ENCODE measurements at places on chromosomes 7 and 10.

GRCh38 chr7:45024126-45024744 is 24.2 kb downstream of the CCM2 start:
- DNase-seq, result no peak

GRCh38 chr7:120920591-120921274 is 29.8 kb upstream of the ING3 start:
- DNase-seq, result no peak

DNA sequence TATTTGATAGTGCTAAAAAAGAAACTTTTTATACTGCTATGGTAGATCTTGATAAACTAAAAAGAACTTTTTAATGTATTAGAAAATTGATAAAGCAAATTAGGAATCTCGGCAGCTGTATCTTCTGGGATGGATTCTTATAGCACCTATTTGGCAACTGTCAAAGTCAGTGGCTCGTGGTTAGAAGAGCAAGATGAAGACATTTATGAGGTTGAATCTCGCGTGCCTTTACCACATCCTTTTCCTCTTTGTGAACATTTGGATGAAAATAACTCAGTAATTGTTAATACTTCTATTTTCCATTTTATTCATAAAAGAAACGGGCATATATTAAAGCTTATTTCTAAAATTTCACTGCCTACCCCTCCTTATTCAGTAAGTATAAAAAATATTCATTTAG is 76.2 kb downstream of the CYP51A1 start:
- DNase-seq, result peak; percentile 12

DNA sequence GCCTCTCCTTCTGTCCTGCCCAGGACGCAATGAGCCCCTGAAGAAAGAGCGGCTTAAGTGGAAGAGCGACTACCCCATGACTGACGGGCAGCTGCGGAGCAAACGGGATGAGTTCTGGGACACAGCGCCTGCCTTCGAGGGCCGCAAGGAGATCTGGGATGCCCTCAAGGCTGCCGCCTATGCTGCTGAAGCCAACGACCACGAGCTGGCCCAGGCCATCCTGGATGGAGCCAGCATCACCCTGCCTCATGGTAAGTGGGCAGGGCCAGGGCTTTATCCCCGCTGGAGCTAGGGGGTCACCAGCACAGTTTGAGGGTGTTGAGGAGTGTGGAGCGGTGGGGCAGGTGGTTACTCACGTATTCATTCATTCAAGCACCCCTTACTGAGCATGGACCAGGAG is 4.7 kb upstream of the ANKRD2 start:
- DNase-seq, result no peak

DNA sequence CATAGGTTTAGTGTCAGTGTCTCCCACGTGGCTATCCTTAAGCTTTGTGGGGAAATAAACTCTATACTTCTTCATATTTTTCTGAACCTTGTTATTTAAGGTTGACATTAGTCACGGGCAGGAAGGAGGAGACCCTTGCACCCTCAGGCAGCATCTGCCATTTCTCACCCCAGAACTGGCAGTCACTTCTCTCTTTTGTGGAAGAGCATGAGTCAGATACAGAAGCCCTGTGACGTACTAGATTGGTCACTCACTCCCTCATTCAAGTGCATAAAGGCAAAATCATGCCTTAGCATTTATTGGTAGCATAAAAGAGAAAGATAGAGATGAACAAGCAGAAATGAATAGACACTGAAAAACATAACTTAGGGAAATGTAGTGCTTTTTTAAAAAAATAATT is 206.0 kb upstream of the MDFIC start:
- DNase-seq, result no peak

DNA sequence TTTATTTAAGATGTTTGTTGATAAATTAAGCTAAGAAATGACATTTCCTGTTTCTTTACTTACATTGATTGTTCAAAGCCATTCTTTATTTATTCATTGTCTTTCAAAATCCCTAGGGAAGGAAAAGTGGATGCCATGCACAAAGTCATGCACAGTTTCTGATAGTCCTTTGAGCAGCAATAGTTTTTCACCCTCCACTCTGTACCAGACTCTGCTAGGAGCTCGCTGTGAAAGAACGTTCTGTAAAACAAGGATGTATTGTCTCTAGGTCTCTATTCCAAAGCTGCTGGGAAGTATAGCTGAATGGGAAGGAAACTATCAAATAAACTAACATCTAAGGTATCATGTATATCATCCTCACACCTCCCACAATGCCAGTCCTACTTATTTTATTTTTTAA is 7.8 kb upstream of the NOC3L start:
- DNase-seq, result no peak

GRCh38 chr7:96558093-96558492 is 151.6 kb downstream of the SEM1 start:
- no peak for DNase-seq

- no peak for DNase-seq
Measured at GRCh38 chr10:84683980-84684740, 355.8 kb downstream of the CCSER2 start.

GRCh38 chr10:9081253-9081652 is 1026.8 kb downstream of the GATA3 start:
- DNase-seq, result no peak

GRCh38 chr10:85430991-85431390 is 935.6 kb downstream of the GRID1 start:
- DNase-seq, result no peak

DNA sequence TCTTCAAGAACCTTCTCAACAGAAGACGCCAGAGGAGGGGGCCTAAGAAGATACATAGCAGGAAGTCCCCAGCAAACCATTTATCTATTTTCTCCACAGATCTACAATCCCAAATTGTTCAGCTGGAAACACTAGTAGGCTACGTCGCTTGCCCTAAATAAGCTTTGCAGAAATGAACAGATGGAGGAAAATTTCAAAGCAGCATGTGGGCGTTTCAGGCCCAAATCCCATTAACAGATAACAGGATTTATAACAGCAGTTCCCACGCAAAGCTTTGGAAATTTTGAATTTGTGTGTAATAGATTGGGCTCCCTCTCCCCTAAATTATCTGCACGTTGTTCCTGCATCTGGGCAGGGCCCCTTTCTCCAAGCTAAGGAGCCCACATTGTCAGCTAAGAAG is 60.6 kb upstream of the FRMD4A start:
- no peak for DNase-seq

DNA sequence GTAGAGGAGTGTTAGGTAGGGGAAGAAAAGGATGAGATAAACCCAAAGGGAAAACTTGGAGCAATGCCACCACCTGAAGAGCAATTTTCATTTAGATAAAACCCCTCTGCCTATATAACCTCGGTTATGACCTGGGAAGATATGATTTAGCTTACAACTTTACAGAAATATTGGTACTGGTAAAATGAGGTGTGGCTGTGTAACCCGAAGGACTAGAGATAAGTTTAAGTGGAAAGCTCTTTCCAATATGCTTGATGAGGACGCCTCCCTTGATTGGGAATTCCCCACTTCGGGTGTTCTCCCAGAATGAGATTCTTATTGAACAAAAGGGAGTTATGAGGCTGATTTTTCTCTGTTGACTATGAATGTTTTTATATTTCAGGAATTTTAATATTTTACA is 109.5 kb upstream of the CDK6 start:
- no peak for DNase-seq

DNA sequence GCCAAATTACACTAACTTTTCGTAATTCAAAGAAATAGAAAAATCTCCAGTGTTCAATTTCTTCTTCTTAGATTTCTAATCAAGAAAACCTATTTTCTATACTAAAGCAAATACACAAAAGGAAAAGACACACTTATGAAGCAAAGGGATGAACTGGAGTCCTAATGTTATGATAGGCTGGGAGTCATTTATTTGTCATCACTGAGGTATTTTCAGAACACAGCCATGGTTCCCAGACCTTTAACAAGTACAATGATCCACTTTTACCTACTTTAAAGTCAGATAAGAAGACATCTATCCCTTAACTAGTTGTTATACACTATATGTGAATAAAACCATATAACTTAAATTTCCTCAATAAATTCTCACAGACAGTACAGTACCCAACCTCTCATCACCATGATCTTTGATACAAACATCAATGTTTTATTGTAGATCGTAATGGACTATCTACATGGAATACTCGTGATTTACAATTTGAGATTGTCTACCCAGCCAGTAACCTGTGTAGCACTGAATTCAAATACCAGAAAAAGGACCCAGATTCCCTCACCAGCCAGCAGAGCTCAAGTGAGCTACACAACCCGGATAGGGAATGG is 12.5 kb downstream of the ASNS start:
- no peak for DNase-seq

DNA sequence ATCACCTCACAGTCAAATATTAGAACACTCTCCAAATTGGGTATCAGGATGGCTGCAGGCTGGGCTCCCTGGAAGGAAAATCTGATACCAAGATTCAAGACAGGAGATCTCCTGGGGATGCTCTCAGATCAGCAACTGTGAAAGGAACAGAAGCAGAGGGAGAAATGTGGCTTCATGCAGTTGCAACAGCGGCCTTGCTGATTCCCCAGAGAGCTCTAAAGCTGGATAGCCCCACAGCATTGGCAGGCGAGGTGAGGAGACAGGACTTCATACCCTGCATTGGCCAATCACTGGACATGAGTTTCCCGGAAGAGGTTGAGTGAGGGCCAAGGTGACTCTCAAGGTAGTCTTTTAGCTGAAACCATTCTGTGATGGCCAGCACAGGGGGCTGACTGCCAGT is 190.6 kb downstream of the PTPN20 start:
- no peak for DNase-seq

DNA sequence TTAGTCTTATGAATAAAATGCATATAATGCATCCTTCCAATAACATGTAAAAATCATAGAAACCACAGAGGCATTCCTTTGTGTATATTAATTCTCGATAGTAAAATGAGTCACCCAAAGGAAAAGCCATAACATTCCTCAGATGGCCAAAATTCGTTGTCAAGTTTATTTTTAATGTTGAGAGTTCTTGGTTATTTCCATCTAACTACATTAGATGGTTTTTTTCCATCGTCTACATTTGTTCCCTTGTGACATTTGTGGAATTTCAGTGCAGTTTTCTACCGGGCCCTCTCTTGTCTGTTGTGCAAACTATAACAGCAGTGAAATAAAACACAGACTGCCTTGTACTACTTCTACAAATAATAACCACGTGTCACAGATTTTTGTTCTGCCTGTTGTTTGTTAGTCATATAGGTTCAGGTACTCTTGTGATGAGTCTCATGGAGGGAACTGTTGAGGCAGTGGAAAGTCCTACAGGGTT is 54.7 kb upstream of the CCAR1 start:
- no peak for DNase-seq

DNA sequence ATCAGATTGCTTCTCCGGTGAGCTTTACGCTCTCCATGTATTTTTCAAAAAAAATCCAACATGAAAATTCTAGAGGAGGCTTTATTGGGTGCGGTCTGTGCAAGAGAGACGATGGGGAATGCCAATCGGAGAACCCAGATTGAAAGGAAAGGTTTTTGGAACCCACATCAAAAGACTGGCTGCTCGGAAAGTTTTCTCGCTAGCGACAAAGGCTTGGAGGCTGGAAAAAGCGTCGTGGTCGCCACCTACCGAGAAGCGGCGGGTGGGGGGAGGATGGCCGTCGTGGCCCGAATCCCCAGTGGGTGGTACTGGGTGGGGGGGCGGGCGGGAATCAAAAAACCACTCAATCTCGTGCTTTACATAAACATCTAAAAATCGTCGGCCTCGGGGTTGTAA is 1.1 kb upstream of the GTF2I start:
- DNase-seq, result peak; percentile 51

DNA sequence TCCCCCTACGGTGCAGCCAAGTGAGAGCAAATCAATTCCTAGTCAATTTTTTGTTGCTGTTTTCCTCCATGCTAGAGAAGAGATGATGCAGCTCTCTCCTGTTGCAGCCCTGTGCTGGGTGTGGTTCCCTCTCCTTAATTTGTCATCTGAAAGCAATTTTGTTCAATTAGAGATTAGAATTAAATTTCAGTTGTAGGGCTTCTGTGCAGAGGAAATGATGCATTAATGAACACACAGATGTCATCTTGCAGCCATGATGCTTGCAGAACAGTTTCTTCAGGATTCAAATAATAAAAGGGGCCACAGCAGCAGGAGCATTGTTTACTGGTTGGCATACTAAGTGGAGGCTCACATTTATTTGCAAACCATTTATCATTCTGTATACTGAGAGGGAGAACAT is 266.0 kb downstream of the AUTS2 start:
- DNase-seq, result no peak

DNA sequence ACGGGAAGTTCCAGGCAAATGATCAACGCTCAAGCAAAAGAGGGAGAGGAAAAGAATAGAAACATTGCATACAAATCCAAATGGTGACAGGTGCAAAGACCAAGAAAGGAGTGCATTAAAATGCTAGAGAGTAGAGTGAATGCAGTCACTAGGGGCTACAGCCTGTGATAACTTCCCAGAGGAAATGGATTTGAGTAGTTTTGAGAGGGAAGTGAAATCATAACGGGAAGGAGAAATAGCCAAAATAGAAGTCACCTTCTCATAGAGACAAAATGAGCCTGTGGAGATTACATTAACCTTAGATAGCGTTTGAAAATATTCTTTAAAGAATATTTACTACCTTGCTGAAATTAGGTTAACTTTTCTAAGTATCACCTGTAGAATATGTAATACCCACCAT is 26.5 kb downstream of the NUP42 start:
- DNase-seq, result no peak

DNA sequence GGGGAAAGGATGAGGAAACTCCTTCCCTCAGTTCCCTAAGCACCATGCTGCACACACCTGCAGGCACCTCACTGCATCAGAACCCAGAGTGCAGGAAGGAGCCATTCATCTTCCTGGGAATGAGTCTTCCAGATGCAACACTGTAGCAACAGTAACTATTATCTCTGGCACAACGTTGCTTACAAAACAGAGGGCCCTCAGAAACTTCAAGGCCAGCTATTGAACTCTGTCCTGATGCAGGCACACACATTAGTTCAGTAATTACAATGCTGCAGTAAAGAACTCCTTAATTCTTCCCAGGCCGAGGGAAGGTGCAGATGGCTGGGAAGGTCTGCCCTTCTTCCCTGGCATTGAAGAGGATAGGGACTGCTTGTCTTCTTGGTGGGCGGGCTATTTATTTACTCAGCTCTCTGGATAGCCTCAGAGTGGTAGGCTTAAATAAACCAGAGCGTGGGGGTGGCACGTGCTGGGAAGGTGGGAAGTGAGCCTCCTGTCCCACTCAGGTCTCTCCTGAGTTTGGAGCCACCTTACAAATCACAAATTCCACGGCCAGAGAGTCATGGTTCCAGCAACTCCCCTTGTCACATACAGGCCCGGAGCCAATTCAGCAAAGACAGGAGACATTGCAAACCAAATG is 125.1 kb upstream of the JCAD start:
- no peak for DNase-seq

GRCh38 chr10:51075873-51076229 is 1.6 kb downstream of the PRKG1 start:
- no peak for DNase-seq
